Urinary bladder (tissue), 4 donors: ENCODE measurements at places on chromosomes 12 and 14.

- DNase-seq = no peak
Observed at GRCh38 chr12:38892087-38892786, 13.2 kb downstream of the CPNE8 start.

DNA sequence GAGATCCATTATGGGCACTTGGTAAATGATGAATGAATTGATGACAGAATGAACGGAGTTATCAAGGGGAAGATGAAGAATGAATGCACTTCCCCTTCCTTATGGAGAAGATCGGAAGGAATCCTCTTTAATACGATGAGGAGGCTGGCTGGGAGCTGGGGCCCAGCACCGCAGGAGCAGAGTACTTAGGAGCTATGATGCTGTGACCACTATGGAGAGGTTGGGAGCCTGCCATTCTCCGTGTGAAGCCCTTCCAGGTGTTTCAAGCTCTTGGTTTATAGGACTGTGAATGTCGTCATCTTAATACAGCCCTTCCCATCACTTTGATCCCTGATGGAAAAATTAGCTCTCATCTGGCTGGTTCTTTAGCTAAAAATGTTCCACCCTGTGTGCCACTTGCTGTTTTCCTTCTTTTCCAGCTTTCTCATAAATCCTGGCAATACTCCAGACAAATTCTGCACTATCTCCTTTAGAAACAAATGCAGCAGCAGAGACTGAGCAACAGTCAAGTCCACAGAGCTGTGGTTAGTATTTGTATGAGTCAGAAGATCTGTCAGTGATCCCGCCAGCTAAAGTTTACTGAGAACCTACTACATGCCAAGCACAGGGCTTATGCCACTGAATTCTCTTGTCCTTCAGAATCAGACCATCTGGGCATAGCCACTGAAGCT lies 263.1 kb upstream of the CRY1 start:
- no peak for DNase-seq

DNA sequence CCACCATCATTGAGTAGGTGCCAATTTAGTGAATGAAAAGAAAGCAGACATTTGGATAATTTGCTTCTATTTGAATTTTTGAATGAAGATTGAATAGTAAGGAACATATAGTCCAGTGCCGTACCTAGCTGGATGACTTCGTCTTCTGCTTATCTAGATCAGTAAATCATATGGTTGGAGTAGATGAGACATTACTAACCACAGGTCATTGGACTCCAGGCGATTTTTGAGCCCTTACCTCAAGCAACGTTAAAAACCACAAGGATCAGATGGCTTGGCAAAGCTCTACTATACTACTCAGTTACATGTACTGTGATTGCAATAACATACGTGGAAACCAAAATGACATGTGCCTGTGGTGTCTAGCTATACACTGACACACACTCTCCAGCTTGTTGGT lies 1.7 kb upstream of the SPATS2 start:
- DNase-seq = no peak

DNA sequence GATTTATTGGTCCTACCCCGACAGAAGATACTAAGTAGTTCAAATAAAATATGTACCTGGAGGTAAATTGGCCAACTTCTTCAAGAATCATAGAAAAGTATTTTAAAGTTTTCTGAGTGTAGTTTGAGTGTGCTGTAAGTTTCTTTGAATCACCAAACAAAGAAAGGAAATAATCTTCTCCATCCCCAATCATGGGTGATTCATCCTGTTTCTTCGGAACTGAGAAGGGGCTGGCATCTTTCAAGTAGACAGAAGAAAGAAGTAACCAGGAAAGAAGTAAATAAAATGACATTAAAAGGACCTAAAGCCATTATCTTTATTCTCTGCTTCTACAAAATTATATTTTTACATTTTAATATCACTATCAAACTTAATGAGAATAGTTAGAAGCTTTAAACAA lies 6.8 kb downstream of the LMNTD1 start:
- DNase-seq = no peak

DNA sequence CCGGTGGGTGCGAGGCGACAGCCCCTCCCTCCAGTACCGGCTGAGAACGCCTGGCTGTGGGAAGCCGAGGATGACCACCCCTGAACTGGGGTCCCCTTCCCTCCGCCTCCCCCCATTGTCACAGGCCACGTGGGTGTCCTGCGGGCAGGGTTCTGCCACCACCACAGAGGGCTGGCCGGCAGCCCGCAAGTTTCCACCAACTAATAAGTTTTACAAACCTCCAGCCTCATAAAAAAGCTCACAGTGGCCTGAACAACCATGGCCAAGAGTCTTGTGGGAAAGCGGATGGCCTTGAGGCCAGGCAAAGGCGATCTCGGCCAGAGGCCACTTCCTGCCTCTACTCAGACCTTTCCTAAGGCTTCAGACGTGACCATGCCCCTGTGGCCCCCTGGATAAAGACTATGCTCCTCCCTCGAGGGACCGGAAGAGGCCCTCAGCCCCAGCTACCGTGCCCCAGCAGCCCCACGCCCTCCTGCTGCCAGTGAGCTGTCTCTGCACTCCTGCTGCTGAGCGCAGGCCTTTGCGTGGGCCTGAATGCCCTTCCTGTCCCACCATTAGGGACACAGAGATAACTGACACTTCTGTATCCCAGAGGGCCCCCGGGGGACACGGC lies 46.1 kb upstream of the DLK1 start:
- DNase-seq = no peak

GRCh38 chr12:56413392-56413791 lies 35.8 kb downstream of the TIMELESS start:
- DNase-seq = no peak

- no peak for DNase-seq
Observed at GRCh38 chr12:39395866-39396265, 47.1 kb downstream of the KIF21A start.

DNA sequence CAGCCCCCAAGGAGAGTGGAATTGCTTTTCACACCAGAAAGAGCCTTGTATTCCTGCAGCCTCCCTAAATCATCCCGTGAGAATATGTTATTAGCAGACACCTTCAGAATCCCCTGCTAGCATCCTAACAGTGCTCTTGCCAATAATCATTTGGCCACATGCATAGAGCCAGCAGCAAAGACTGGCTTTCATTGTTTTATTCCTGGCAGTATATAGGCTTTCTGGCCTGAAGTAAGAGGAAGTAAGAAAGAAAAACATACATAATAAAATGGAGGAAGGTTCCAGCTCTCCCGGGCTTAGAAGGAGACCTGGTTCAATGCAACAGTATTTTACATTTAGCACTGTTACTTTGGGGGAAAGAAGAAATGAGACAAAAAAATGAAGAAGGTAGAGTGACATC lies 176.7 kb upstream of the ATF7IP start:
- no peak for DNase-seq

DNA sequence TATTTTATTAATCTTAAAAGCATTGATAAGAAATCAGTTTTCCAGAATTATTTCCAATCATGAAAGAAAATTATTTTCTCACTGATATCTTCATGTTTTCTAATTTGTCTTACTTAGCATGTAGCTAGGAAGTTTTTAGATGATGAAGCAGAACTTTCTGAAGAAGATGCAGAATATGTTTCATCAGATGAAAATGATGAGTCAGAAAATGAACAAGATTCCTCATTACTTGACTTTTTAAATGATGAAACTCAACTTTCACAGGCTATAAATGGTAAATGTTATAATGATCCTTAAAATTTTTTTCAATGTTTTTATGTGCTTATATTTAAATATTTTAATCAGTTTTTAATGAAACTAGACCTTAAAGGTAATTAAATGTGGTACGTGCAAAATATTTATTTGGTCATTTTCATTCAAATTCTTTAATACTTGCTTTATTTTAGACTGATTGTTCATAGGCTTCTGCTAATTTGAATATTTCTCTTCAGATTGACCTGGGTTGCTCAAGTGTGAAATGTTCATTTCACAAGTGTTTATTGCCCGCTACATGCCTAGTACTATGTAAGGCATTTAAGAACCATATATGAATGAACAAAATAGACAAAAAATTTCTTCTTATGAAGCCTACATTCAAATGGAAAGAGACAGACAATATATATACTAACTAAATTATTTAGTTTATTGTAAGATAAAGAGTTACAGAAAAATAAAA lies 49.5 kb downstream of the FANCM start:
- no peak for DNase-seq

GRCh38 chr14:103881268-103882201 lies 34.2 kb upstream of the PPP1R13B start:
- no peak for DNase-seq
